ENCODE measurements at places on chromosomes 11 and 22.

DNA sequence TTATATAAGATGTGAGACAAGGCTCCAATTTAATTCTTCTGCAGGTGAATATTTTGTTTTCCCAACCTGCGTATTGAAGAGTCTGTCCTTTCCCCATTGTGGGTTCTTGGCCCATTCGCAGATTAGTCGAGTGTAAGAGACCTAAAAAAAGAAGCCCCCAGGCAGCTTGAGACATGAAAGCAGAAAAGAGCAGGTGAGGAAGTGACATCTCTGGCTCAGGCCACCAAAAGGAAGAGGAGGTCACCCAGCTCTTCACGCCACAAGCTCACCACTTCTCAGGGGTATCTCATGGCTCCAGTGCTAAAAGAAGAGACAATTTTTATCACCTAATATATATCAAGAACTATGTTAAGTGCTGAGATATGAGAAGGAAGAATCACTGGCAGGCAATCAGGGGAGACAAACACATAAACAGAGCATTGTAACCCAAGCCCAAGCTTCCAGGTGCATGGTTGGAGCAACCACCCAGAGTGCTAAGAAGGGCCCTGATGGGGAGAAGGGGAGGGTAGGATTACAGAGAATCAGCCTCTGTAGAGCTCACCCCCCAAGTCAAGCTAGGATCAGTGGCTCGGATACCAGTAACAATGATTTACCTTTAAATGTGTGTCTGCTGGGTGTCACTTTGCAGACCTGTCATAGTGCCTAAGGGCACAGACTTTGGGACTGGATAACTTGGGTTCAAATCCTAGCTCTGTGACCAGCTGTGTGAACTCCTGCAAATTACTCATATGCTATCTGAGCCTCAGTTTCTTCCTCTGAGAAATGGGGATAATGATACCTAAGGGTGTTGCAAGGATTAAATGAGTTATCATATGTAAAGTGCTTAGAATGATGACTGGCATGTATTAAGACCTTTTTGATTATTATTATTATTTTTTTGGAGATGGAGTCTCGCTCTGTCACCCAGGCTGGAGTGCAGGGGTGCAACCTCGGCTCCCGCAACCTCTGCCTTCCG lies 39.2 kb downstream of the MCHR1 start:
- no peak for DNase-seq

DNA sequence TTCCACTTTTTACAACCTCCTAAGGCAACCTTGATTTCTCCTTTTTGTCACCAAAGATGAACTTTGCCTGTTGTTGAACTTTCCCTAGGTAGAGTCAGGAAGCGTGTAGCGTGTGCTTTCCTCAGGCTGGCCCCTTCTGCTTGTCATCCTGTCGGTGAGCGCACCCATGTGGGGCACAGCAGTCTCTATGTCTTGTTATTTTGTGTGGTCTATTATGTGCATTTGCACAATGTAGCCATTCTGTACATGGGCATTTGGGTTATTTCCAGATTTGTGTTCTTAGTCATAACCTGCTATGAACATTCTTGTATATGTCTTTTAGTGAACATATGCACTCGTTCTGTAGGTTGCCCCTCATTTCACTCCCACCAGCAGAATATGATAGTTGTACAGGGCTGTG lies 34.9 kb downstream of the CABIN1 start:
- DNase-seq, result no peak

DNA sequence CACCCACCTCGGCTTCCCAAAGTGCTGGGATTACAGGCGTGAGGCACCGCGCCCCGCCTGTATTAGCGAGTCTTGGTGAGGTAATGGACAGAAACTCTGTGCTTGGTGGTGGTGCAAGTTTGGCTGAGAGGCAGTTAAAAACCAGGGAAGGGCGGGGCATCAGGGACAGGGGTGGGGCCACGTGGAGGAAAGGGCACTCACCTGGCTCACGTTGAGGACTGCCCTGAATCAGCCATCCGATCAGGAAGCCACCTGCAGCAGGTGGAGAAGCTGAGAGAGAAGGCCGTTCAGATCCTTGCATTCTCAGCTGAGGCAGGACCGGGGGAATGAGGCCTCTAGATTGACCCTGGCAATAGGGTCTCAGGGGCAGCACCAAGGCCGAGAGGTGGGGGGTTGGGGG lies 12.1 kb upstream of the CHRM1 start:
- no peak for DNase-seq

- DNase-seq, result no peak
Observed at GRCh38 chr11:5196731-5197130, 3.8 kb downstream of the OR51V1 start.

DNA sequence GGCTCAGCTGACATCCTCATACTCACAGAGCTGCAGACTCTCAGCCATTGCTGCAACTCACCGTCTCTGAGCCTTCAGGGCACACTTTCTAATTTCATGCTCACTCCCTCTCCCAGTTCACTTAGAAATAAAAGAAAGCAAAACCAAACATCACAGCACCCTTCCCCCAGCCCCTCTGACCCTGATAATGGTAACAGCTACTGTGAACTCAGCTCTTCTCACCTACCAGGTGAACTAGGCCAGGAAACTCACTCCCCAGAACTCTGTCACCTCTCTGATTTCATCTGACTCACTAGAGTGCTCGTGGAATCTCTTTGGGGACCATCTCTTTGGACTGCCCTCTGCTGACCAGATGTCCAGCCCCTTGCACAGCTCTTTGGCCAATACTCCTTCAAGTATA lies 14.5 kb upstream of the PARVA start:
- no peak for DNase-seq

GRCh38 chr22:33438273-33438672 lies 380.1 kb upstream of the SYN3 start:
- DNase-seq, result peak; percentile 93

DNA sequence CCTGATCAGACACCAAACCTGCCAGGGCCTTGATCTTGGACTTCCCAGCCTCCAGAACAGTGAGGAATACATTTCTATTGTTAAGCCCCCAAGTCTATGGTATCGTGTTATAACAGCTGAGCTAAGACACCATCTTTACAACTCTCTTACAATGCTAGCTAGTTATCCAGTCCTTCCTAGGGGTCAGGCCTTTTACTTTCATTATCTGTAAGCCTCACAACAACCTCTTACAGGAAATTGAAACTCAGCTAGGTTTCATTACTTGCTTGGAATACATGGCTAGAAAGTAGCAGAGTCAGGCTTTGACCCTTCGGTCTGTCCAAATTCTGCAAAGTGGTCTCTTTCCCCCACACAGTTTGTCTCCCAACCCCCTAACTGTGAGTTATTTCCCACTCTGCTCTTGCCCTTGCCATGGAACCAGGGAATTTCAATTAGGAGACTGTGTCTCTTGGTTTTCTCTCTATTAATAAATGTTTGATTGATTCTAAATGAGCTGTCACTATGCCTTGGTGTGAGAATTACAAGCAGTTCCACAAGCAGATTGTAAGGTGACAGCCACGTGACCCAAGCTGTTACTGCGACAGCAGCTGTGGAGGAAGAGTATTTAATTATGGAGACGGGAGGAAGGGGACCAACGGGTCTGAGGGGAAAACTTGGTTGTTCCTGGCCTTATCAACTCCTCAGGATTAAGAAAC lies 38.4 kb upstream of the CLMP start:
- DNase-seq, result peak; percentile 23

- DNase-seq, result no peak
Observed at GRCh38 chr11:35063488-35063931, 75.5 kb upstream of the CD44 start.

GRCh38 chr22:30044369-30044768 lies 35.9 kb upstream of the HORMAD2 start:
- peak; percentile 89 for DNase-seq

GRCh38 chr11:118007040-118007439 lies 20.8 kb downstream of the IL10RA start:
- no peak for DNase-seq

- peak; percentile 28 for DNase-seq
Observed at GRCh38 chr11:3859373-3859881, 4.0 kb downstream of the STIM1 start.

DNA sequence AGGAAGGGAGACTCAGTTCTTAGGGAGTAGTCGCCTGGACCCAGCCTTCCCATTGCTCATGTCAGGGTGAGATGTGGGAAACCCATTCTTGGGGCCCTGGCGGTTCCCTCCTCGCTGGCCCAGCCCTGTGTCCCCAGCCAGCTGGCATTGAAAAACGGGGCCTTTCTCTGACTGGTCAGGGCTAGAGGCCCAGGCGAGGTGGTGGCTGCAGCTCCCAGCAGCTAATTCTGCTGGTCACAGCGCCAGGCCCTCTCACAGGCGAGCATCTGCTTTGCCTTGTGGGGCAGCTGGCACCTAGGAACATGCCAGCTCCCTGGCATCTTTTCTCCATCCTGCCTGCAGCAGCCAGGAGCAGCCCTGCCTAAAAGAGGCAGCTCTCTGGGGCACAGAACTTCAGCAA lies 20.1 kb downstream of the TSPAN18 start:
- no peak for DNase-seq

DNA sequence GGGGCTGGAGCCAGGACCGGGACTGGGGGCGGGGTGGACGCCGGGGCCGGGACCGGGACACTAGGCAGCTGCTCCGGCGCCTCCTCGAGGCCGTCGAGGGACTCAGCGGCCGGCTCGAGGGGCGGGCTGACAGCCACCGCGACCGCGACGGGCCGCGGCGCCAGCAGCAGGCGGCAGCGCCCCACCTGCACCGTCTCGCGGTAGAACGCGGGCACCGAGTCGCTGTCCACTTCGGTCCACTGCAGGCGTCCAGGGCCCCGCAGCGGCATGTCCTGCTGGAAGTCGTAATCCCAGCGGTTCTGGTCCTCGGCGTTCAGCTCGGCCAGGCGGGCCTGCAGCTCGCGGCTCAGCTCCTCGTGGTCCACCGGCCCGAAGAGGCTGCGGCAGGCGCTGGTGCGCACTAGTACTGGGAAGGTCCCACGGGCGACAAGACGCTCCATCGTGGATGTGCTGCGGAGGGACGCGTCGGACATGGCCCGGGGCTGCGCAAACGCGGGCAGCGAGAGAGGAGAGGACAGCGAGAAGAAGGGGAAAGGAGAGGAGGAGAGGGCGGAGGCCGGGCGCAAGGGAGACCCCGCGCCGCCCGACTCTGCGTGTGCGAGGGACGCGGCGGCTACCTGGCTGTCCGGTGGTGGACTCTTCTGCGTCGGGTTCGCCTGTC lies 428 bp downstream of the CDKN1C start:
- peak; percentile 64 for DNase-seq

- DNase-seq, result no peak
Observed at GRCh38 chr11:33980897-33981296, 70.6 kb upstream of the CAPRIN1 start.

DNA sequence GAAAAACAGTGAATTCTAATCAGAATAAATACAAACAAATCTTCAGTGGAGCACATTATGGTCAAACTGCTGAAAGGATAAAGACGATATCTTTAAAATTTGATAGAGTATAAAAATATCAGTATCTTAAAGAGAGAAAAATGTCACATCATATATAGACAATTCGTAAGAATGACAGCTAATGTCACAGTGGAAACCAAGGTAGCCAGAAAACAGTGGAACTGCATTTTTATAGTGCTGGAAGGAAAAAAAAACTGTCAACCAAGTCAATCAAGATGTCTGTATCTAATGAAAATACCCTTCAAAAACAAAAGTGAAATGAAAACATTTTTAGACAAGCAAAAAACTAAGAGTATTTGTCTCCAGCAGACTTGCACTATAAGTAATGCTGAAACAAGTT lies 73.4 kb upstream of the HMGXB4 start:
- DNase-seq, result no peak

DNA sequence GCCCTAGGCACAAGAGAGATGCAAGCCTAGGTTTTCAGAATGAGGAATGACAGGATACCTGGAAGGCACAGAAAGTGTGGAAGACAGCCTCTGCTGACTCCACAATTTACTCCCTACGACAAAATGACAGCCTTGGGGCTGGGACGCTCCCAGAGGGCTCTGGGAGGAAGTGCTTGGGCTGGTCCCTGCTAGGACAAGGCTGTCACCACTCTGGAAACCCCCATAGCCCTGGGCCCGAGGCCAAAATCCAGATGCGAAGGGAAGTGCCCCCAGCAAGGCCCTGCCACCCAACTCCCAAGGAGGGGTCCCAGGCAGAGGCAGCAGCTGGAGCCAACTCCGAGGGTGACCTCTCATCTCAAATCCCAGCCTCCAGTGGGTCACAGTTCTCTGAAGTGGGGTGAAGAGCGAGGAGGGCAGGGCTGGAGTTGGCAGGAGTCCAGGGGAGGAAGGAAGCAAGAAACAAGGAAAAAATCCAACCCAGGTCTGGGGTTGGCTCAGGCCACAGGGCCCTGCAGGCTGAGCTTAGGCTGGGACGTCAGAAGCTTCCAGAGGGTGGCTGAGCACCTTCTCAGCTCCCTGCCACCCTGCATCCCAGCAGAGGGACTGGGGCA lies 6.3 kb upstream of the CDC42EP2 start:
- DNase-seq, result no peak

Data from EH (cell line).